ENCODE measurements at places on chromosomes 11 and 22.

DNA sequence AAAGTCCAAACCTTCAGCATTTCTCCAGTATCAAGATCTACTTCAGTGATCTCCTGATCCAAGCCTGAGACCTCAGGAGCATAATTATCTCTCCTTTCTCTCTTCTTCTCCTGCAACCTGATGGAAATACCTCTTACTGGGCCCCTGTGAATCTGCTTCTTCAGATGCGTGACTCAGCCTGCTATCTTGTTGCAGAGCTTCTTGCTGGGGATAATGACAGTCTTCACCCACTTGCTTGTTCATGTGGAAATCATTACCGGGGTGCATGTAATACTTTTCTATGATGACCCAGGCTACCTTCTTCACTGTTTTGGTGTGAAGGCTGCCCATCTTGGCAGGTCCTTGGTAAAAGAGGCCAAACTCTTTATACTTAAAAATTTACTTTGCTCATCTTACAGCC is 140.0 kb upstream of the POU2AF2 start:
- DNase-seq = no peak

- DNase-seq = no peak
These were observed 3.6 kb downstream of the CLCF1 start for GRCh38 chr11:67369801-67370284.

DNA sequence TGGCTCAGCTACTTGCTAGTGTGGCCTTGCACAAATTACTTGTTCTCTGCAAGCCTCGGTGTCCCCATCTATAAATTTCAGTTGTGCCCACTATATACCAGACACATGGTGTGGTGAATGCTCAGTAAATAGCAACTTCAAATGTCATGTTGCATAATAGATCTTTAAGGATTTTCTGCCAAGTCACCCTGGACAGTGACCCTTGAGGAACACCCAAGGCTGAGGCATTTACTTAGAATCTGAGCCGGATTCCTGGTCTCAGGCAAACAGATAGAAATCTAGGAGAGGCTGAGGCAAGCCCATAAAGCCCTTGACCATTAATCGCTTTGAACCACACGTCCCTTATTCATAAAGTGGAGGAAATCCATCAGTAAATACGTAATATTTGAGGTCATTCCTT is 9.7 kb downstream of the TEAD1 start:
- DNase-seq = no peak

DNA sequence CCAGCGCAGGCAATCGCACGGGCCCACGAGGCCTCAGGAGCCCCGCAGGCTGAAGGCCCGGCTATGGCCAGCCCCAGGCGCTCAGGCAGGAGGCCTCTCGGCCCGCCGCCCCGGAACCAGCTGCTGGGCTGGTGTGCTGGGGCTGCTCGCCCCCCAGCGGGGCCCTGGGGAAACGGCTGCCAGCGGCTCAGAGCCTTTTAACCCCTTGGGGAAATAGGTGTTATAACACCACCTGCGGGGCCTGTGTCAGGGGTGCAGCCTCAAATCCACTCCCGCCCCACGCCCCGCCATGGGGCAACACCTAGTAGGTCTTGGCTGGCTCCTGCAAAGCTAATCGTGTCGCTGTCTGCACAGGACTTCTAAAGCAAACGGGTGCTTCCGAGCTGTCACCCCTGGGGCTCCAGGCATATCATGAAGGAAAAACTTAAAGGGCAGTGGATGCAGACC is 237.4 kb downstream of the TTC28 start:
- no peak for DNase-seq

DNA sequence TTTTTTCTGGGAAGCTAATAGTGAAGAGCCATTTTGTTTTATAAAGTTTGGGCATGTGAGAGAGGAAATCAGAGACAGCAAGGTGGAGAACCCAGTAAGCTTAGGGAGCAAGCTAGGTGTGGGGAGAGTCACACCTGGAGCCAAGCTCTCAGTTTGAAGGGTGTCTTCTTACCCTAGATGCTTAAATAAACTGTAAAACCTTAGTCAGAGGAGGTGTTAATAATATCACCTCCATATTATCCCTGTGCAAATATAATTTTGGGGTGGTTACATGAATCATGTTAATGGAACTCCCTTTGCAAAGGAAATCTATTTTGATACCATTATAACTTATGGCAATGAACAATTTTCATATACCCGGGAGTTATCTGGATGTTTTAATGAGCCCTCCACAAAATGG is 246.2 kb upstream of the PLET1 start:
- DNase-seq = no peak

DNA sequence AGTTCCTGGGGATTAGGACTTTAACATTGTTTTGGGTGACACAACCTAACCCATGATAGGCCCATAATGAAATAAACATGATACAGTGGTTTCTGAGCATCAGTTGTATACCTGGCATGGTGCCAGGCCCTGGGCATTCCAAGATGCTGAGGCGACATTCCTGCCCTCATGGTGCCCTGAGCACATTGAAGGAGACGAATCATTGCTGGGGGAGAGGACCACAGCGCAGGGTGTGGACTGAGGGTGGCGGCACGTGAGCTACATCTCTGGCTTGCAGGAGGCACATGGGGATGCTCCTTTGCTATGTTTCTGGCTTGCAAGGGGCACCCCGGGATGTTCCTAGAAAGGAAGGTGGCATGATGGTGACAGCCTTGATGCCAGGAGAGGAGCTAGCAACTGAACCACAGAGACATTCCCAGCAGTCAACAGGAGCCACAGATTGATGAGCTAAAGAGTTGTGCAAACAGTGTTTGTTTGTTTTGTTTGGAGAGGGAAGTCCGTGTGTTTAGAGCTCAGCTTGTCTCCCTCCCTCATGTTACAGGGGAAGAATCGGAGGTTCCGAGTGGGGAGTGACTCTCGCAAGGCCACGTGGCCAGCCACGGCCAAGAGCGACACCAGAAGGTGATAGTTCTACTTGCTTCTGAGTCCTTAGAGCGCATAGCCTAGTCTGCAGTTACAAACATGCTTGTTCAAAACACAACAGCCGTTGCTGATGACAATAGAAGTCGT is 106.4 kb downstream of the MIAT start:
- no peak for DNase-seq

Measured in NCI-H2171 treated with DMSO at 0.1 percent for 48 hours (cell line).